ENCODE measurements at places on chromosomes 13 and 19.

GRCh38 chr19:310781-311496, 19.7 kb upstream of the PLPP2 start:
- no peak for DNase-seq

GRCh38 chr13:42968906-42969305, 23.1 kb downstream of the EPSTI1 start:
- DNase-seq, result no peak

- DNase-seq, result no peak
Measured at GRCh38 chr13:82341116-82341515, 1541.2 kb downstream of the SLITRK1 start.

DNA sequence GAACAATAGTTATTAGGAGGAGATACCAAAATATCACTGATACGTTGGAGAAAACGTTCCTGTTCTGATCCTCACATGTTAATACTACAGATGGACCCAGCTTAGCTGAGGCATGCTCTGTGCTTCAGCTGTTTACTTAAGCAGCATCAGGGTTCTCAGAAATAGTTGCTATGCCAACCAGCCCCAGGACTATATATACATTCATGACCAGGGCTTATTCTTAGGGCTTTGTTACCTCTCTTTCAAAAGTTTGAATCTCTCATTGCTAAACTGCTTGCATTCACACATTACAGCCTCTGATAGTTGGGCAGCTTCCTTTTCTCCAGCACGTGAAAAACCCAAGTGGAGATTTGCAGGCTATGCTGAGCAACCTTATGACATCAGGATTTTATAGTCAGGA, 800.4 kb downstream of the DIAPH3 start:
- no peak for DNase-seq

DNA sequence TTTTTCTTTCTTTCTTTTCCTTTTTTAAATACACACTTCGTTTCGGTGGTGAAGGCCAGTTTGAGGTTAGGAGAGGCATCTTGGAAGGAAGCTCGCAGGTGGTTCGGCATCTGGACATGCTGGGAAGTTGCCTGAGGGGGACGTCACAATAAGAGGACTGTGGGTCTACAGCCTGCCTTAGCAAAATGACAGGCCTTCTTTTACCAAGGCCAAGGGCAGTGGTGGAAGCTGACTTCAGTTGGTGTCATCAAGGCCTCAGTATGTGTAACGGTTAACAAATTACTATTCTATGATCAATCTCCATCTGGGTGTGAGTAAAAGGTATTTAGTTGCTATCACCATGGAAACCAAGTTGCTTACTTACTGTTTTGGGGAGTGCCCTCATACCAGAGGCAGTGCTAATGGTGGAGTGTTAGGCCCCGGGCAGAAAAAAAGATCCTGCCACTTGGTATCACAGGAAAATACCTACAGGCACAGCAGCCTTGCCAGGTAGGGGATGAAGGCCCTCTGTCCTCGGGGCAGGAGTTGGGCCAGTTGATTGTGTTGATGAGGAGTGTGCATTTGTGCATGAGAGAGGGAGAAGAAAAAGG, 10.3 kb downstream of the ACTN4 start:
- DNase-seq, result no peak

- DNase-seq, result no peak
Measured at GRCh38 chr19:34057155-34057554, 115.1 kb upstream of the LSM14A start.

GRCh38 chr19:45477713-45478453, 10.1 kb downstream of the FOSB start:
- DNase-seq, result no peak

- no peak for DNase-seq
Measured at GRCh38 chr13:62302341-62302740, 886.7 kb upstream of the PCDH20 start.

GRCh38 chr19:33143897-33144405, 12.0 kb downstream of the WDR88 start:
- DNase-seq, result peak; percentile 50

GRCh38 chr13:95221971-95222732, 79.1 kb downstream of the ABCC4 start:
- DNase-seq, result no peak

- DNase-seq, result no peak
Measured at GRCh38 chr13:93249364-93250306, 23.0 kb downstream of the GPC6 start.

DNA sequence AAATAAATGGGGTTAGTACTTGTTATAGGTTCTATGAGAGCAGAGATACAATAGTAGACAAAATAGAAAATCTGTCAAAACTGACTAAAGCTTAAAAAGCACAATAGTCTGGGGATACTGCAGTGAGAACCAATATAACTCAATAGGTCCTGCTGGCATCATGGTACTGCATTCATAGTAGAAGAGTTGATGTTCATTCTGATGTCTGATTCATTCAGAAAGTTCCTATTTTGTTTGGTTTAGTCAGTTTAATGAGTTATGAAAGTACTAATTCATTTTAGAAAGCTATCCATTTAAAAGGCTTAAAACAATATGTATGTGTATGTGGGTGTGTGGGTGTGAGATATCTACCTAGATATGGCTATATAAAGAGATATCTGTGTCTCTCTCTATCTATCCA, 152.8 kb downstream of the LHFPL6 start:
- no peak for DNase-seq

DNA sequence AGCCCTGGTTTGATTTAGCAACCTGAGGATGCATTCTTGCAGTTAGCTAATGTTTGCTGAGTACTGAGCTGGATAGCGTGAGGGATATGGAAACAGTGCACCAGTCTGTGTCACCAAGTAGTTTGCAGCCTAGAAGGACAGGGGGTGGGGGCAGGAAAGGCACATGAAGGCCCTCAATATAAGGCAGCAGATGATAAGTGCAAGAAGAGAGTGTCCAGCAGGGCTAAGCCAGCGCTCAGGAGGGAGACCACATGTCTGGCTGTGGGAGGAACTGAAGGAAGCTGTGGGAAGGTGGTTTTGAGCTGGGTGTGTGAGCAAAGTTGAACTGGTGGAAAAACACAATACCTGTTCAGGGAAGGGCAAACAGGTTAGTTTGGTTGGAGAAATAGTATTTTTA, 1.7 kb downstream of the CXCL17 start:
- no peak for DNase-seq

GRCh38 chr19:44570984-44571684, 41.7 kb upstream of the CEACAM20 start:
- peak; percentile 56 for DNase-seq

DNA sequence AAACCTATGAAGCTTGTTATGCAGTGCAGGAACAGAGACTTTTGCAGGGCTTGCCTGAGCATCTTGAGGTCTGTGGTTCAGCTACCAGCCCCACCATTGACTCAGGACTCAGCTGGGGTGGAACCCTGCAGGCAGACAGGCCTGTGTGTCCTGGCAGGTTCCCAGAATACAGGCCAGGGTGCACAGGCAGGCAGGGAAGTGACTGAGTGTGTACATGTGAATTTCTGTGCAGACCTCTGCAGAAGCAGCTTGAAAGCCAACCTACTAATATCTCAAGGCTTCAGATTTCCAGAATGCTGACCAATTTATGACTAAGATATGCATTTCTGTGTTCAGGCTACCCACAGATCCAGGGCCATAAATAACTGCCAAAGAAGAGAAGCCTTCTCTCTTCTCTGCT, 254.4 kb downstream of the DLEU7 start:
- DNase-seq, result no peak

- DNase-seq, result no peak
Measured at GRCh38 chr13:39656325-39656677, 839 bp downstream of the COG6 start.

- DNase-seq, result no peak
Measured at GRCh38 chr13:97134364-97135095, 87.6 kb upstream of the MBNL2 start.

DNA sequence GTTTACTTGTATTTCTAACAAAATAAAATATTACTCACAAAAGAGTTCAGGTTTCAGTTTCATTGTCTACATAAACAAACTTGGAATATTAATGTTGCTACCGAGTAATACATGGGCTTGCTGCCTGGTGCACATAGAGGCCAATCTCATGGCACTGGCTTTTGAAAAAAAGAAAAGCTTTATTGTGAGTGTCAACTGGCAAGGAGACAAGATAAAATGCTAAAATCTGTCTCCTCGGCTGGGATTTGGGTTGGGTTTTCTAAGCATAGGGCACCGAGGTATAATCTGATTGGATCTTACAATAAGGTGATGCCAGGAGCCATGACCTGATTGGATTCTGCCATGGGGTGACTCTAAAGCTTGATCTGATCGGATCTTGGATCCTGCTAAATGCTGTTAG, 1519.9 kb upstream of the MIR17HG start:
- DNase-seq, result no peak

GRCh38 chr13:109215377-109215776, 571.0 kb downstream of the IRS2 start:
- no peak for DNase-seq

- DNase-seq, result no peak
Measured at GRCh38 chr13:29496241-29496712, 99.2 kb downstream of the SLC7A1 start.

- peak; percentile 68 for DNase-seq
Measured at GRCh38 chr13:43785650-43786471, 911 bp downstream of the ENOX1 start.

- no peak for DNase-seq
Measured at GRCh38 chr13:90365130-90365529, 982.4 kb upstream of the MIR17HG start.

DNA sequence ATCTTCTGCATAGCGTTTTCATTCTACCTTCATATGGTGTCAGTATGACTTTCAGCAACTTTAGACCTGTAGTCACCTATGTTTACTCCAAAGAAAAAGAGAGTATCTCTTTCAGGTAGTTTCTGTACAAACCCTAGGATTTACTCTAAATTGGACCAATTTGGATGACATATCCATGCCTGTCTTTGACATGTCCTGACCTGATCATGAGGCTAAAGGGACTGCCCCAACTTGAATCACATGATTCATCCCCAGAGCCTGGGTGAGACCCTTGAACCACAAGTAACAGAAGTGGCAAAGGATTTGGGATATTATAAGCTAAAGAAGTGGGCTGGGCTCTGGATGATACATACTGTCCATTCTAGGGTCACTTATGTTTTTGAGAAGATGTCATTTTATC, 124.5 kb upstream of the CSNK1A1L start:
- DNase-seq, result no peak

- DNase-seq, result no peak
Measured at GRCh38 chr19:43774103-43774939, 6.5 kb downstream of the KCNN4 start.

DNA sequence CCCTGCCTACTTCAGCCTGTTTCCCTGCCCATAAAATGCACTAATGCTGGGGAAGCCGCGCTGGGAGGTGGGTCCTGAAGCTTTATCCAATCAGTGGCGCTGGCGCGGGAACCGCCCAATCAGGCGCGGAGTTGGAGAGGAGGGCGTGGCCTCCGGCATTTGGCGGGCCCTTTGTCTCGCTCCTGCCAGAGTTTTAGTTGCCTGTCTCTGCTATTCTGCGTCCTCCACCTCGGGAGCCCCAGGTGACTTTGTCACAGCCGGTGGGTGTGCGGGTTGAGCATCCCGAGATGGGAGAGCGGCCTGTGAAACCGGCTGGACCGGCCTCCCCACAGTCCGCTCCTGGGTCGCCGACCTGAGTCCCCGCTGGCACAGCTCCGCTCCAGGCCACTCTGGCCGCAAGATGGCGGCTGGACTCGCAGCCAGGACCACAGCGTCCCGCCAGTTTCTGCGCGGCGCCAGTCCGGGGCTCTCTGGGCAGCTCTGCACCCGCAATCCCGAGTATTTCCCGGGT, 30.7 kb upstream of the ZNF429 start:
- DNase-seq, result no peak

DNA sequence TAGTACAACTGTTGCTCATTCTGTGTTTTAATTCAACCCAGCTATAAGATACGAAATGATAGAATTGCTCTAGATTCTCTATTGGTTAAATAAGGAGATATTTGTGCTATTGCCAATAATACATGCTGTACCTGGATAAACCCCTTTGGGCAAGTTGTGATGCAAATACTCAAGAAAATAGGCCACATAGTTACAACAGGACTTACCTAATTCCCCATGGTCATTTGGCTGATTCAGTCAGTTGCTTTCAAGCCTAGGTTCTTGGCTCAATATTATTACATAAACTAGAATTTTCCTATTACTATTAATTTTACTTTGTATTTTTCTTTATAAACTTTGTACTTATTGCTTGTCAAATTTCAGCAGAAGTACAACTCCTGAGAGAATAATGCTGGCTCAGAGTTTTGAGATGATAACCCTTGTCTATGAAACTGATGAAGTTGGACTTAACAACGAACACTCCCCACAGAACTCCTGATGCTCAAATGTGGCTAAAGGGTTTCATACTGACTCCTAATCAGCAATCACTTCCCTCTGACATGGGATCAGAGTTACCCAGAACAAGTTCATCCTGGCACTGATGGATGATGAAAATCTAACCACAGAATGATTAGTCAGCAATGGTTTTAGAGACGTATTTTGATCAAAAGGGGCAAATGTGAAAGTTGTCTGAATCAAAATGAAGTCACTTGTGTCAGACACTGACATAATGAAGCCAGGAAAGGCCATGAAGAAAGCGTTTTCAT, 221.1 kb downstream of the ITGBL1 start:
- no peak for DNase-seq

DNA sequence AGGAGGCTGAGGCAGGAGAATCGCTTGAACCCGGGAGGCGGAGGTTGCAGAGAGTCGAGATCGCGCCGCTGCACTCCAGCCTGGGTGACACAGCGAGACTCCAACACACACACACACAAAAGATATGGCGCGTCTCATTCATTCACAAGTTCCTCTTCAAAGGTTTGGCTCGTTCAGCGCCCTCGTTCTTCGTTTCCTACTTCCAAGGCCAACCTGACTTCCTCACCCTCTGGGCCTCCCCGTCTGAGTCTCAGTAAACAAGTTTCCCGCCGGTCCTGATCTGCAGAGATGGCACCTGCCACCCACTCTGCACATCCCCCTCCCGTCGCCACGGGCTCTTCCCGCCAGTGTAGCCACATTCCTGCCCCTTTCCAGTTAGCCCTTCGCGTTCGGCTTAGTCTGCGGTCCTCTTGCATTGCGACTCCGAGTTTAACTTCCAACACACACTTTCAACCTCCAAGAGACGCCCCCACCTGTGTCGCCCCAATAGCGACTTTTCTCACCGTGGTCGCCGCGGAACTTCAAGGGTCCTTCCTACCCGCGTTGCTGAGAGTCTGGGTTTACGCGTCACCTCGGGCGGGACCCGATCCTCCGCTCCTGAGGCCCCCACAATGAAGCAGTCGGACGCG, 1.3 kb upstream of the BSG start:
- DNase-seq, result no peak
